Thoracic aorta (tissue), 2 donors: ENCODE measurements at places on chromosomes 4 and X.

GRCh38 chr4:139282721-139283075 is 2.7 kb upstream of the MGARP start:
- DNase-seq = no peak

GRCh38 chr4:26048950-26049349 is 134.9 kb downstream of the SMIM20 start:
- no peak for DNase-seq

GRCh38 chr4:8745005-8745790 is 126.4 kb downstream of the HMX1 start:
- no peak for DNase-seq

DNA sequence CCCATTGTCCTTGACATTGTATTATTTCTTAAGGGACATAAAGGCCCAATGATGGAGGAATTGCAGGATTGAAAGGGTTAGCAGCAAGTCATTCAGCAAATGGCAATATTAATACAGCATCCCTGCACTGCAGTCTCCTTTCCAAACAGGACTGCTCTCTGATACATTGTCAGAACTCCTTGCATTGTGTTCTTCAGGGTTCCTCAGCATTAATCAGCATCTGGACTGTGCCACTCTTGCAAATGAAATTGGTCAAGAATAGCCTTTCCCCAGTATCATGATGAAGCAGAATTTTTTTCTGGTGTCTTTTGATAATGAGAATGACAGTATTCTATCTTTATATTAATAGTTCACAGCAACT is 272.6 kb upstream of the HAND2 start:
- DNase-seq = no peak

DNA sequence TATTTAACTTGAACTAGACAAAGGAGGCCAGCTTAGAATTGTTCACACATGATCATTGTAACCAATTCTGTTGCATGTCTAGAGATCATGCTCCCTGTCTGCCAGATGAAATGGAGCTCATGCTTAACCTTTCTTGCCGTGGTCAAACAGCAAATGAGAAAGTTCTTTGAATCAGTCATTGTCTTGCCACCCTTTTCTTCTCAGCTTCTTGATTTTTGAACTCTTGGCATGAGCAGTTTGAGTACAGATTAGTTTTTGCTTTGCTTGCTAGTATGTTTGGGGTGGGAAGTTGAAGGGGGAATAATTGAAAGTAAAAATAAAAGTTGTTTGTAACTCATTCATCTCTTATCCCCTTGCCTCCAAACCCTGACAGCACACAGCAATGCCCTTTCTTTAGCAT is 4.7 kb downstream of the MTM1 start:
- no peak for DNase-seq

GRCh38 chr4:128951316-128951715 is 141.8 kb downstream of the JADE1 start:
- no peak for DNase-seq

DNA sequence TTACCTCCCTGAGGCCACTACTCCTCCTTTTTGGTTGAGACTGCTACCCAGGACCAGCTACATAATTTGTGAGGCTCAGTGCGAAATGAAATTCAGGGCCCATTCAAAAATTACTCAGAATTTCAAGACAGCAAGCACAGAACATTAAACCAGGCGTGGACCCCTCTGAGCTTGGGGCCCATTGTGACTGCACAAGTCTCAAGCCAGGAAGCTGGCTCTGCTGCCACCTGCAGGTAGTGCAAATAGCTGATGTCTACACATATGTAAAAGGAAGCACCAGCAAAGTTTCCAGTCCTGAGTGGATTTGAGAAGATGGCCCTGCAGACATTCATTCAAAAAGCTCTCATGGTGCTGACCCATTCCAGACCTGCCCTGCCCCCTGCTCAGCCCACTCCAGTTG is 213.4 kb upstream of the LNX1 start:
- DNase-seq = no peak

DNA sequence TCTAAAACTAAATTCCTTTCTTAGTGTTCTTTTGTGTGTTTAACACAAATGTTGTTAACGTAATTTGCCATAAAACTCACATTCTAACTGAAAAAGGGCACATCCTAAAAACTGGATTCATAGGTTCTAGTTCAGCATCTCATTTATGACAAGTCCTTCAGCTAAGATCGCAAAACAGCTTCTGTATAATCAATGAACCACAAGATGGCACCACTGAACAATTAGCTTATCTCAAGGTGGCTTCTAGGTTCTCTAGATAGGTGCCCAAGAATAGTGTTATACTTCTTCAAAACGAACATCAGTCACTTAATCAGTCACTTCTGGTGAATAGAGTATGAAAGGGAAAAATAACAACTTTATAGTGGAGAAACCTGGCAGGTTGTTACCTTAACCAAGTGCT is 54.3 kb downstream of the NRK start:
- DNase-seq = no peak

DNA sequence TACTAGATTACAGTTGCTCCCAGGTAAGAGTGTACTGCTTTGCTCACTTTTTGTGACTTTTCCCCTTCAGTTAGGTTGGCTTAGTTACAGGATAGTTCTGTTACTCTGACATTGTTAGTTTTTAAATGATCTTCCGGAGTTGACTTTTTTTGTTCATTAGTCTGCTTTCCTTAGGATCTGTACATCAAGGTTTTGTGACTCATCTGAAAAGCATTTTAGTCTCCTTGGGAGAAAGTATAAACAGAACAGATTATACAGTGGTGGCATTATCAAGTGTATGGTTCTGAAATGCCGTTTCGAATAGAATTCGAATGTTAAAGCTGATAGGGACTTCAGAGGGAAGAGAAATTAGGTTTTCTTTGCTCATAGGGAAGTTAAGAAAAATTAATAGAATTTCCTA is 63.3 kb downstream of the USP9X start:
- DNase-seq = no peak

- DNase-seq = no peak
Measured at GRCh38 chrX:6228720-6229119, at the start of gene NLGN4X. Gene NLGN4X, minus strand, starts transcription at chrX:6228867. Its CDS starts 77,401 bp downstream, at chrX:6151466.

- DNase-seq = no peak
Measured at GRCh38 chrX:49309401-49309981, 6.0 kb downstream of the GAGE10 start.

DNA sequence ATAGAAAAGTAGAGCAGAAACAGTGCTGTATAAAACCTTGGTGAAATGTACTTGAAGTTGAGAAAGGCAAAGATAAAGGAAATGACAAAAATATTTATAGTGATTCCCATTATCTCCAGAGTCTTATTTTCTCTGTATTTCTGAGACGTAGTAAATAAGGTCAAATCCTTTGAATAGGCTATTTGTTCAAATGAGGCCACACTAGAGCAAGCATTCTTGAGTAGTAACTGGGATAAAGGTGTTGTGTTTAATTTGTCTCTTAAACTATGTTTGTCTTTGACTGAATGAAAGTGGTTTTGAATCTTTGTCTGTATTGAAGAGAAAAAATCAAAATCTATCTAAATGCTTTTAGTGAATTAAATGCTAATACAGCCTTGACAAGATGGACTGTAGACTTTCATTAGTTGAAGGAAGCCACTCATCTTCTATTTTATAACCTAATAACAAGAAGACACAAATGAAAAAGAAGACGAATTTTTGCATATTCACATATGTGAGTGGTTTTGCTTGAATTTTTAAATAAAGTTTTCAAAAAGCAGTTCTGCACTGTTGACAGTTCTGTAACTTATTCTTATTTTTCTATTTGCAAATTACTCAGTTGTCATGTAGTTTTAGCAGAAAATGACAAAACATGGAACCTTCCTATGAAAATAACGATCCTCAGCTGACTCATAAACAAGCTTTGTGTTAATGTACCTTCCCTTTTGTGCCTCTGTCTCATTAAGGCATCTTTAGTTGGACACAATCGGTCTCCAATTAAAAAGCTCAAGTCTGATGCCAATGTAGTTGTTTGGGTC is 94.8 kb upstream of the PCDH18 start:
- no peak for DNase-seq

- no peak for DNase-seq
Measured at GRCh38 chrX:121179972-121180371, 132.6 kb downstream of the GLUD2 start.
